SK-MEL-5 (cell line): ENCODE measurements at places on chromosomes 5 and 9.

GRCh38 chr9:127015921-127016512 is 101.4 kb downstream of the RALGPS1 start:
- DNase-seq: no peak

DNA sequence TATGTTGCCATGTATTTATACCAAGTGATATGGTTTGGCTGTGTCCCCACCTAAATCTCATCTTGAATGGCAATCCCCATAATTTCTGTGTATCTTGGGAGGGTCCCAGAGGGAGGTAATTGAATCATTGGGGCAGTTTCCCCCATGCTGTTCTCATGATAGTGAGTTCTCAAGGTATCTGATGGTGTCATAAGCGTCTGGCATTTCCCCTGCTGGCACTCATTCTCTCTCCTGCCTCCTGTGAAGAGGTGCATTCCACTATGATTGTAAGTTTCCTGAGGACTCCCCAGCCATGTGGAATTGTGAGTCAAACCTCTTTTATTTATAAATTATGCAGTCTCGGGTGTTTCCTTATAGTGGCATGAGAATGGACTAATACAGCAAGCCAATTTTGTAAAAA is 140.8 kb upstream of the ADAMTSL1 start:
- no peak for DNase-seq

DNA sequence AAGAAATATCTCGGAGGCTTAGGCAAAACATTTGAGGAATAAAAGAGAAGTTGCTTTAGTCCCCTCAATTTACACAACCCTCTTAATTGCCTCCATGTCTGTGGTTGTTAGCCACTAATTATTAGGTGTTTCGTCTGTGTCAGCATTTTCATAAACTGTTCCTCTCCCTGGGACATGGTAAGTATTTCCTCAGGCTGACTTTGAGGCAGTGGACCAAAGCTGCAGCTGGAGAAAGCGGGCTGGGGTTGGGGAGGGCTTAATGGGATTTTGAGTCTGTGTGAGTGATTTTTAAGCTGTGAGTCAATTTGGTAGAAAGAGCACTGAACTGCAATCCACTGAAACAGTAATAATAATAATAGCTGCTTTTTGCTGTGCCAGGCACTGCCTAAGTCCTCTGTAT is 13.0 kb upstream of the TTC1 start:
- DNase-seq: no peak

DNA sequence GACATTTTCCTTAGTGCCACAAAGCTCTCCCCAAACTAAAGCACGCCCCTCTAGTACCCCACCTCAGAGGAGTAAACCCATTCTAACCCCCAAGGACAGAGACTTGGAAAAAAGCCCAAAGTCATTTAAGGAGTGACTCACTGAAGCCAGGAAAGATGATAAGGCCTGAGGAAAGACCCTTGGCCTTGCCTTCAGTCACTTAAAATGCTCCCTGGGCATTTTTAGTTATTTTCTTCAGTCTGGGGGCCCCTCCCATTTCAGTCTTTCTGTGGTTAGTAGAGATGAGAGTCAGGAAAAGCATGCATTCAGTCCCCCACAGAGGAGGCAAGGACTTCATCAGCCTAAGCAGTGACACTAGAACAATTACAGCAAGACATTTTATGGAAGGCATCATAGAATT is 13.7 kb upstream of the TLX3 start:
- DNase-seq: no peak

GRCh38 chr9:128321879-128322403 is 306 bp downstream of the TRUB2 start:
- no peak for DNase-seq

- DNase-seq: no peak
Measured at GRCh38 chr9:123389698-123390097, 33.7 kb downstream of the CRB2 start.

DNA sequence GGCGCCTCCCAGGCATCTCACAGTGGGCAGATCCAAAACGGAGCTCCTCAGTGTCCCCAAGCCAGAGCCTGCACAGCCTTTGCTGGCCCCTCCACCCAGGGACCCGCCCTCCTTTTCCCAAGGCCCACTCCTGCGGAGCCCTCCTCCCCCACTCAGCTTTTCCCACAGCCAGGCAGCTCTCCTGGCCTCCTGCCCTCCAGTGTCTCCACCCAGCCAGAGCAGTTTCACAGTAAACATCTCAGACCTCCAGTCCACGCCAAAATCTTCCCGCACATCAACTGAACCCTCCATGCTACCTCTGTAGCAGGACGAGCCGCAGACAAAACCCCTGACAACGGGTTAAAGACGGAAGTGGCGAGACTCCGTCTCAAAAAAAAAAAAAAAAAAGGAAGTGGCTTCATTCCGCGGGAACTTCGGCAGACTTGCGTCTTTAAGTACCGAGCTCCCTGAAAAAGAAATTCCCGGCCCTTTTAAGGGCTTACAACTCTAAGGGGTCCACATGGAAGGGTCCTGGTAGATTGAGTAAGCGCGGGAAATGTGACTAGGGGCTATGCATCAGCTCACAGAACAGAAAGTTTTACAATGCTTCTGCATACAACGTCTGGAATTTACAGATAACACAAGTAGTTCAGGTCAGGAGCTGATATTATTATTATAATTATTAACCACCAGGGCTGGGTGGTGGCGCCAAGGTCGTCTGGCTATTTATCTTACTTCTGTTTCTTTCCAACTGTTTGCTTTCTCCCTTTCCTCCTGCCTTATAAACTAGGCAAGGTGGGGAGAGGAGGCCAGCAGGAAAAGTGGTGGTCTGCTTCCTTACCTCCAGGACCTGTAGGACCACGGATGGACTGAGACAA is 11.4 kb upstream of the GRIN1 start:
- no peak for DNase-seq

- DNase-seq: no peak
Measured at GRCh38 chr5:83388608-83389007, 82.9 kb upstream of the VCAN start.

DNA sequence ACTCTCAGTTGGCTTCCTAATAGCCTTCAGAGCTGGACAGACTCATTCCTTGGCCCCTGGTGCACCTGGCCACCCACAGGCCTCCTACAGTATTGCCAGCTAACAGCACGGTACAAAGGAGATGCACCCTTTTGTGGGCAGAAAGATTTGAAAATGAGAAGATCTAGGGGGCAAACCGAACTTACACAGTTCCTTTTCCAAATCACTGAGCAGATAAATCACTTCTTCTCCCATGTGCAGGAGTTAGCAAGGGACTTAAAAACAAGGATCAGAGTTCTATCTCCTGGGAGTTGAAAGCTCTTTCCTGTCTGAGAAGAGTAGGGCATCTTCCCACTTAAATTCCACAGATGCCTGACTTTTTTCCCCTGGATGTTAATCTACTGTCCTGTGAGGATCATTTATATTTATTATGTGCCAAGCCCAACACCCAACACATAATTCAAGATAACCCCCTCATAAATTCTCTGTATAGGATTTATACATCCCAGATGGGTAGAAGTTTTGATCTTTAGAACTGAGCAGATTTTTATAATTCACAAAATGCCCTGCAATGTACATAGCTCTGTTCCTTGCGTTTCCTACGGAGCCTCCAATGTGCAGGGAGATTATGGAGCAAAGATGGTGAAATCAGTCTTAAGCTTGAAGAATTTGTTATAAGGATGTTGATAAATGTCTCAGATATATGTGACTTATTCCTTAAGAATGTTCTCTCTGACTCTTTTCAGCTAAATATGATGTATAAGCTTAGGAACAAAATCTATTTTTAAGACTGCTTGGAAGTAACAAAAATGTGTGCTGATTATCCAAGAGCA is 207.2 kb upstream of the DAPK1 start:
- DNase-seq: peak; percentile 44

DNA sequence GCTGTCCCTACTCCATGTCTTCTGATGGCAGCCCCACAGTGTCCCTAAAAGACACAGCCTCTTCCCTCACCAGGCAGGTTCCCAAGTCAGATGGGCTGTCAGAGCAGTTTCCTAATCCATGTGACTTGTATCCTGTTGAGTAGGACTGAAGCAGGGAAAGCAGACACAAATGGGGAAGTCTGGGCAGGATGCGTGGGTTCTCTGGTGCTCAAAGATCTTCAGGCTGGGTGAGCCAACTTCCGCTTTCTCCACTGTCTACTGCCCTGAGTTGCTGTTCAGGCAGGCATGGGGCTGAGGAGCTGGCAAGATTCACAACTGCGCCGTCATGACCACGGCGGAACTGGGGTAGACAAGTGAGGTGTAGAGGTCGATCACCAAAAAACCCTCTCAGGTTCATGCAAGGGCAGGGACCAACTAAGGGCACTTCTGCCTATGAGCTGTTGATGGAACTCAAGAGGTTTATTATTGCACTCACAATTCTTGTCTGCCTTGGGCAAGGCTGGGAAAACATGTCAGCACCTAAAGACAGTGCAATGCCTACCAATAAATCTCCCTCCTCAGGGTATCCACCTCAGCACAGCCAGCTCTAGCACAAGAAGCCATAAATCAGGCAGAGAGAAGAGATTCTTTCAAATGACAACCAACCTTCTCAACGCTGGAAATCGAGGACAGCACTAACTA is 83.4 kb downstream of the RAPGEF1 start:
- no peak for DNase-seq

- no peak for DNase-seq
Measured at GRCh38 chr5:159392871-159393270, 62.6 kb upstream of the IL12B start.

- DNase-seq: peak; percentile 54
Measured at GRCh38 chr9:35193762-35194161, 32.0 kb downstream of the UNC13B start.

- DNase-seq: no peak
Measured at GRCh38 chr5:142213077-142213476, 104.5 kb downstream of the NDFIP1 start.

- DNase-seq: no peak
Measured at GRCh38 chr9:21399956-21400355, 9.0 kb upstream of the IFNA8 start.

GRCh38 chr5:101728933-101729332 is 567.2 kb downstream of the SLCO4C1 start:
- DNase-seq: peak; percentile 53

- peak; percentile 75 for DNase-seq
Measured at GRCh38 chr5:168793841-168794837, 215.0 kb upstream of the PANK3 start.

GRCh38 chr5:163163858-163164257 is 273.5 kb upstream of the CCNG1 start:
- DNase-seq: no peak

GRCh38 chr9:26811106-26811505 is 81.5 kb downstream of the CAAP1 start:
- DNase-seq: no peak

GRCh38 chr5:8813180-8813579 is 732.7 kb downstream of the SEMA5A start:
- DNase-seq: peak; percentile 43

- no peak for DNase-seq
Measured at GRCh38 chr9:125982798-125983406, 235.7 kb downstream of the PBX3 start.

DNA sequence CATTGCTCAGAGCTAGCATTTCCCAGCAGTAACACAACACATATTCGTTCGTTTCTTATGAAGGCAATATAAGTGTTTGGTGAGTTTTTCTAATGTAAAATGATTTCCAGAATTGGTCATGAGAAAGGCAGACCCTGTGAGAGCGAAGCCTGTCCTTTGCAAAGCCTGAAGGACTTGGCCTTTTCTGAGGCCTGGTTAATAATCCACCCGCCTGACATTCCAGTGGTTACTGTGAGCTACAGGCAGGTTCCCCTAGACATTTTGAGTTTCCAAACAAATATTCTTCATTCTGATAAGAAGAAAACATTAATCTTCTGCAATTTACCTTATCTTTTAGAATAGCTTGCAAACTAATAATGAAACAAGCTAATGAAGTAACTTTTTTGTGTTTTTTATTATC is 38.0 kb downstream of the ADAMTS16 start:
- DNase-seq: no peak

DNA sequence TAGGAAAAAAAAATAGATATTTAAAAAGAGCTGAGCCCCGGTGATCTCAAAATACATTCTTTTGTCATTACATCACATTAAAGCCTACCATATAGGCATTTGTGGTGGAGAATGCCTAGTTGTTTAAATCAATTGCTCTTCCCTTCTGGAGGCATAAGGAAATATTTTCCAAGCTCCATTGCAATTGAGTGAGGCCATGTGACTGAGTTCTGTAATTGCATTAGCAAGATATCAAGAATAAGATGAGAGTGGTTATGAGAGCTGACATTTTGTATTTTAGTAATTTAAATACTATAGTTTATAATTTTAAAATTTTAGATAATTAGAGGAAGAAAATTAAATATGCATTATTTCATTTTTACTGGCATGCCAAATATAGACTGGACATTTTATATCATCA is 1195.9 kb downstream of the DTWD2 start:
- no peak for DNase-seq

DNA sequence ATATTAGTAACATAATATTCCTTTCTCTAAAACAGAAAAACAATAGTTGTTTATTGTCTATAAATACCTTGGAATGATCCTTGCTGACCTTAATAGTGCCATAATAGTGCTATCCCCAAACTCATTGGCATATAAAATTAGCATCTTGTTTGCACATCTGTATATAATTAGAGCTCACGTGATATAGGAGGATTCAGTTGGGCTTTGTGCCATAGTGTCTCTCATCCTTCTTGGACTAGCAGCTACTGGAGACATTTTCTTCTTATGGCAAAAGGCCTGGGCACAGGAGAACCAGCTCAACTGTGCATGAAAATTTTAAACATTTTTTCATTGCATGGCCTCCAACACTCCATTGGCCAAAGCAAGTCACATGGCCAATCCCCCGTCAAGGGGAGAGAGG is 342.5 kb downstream of the SPATA31D1 start:
- no peak for DNase-seq

DNA sequence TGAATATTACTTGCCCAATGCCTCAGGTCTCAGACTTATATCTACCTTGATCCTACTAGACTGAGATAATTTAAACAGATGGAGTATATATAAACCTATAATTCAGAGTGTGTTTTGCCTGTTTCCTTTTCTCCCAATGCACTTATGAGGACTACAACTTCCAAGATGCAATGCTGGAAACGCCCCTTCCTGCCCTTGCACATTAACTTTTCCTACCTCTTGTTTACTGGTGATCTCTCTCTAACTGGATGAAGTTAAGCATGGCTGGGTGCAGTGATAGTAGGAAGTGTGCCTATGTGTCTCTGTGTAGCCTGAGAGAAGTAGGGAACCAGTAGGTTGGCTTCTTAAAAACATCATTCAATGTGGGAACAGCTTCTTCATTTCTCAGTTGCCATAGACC is 115.2 kb downstream of the SVEP1 start:
- no peak for DNase-seq

- no peak for DNase-seq
Measured at GRCh38 chr5:179954434-179954833, 46.7 kb upstream of the TBC1D9B start.

DNA sequence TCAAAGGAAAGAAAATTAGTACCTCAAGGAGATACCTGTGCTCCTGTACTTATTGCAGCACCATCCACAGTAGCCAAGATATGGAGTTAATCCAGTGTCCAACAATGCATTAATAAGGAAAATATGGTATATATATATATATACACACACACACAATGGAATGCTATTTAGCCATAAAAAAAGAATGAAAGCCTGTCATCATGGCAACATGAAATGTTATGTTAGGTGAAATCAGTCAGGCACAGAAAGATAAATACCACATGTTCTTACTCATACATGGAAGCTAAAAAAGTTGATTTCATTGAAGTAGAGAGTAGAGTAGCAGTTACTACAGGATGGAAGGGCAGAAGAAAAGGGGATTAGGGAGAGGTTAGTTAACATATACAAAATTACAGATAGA is 601.5 kb downstream of the ANXA1 start:
- no peak for DNase-seq

- DNase-seq: no peak
Measured at GRCh38 chr5:170405817-170406216, 16.6 kb upstream of the KCNMB1 start.
